NCI-H524 treated with DMSO at 0.1 percent for 48 hours (cell line): ENCODE measurements at places on chromosomes 1 and 21.

DNA sequence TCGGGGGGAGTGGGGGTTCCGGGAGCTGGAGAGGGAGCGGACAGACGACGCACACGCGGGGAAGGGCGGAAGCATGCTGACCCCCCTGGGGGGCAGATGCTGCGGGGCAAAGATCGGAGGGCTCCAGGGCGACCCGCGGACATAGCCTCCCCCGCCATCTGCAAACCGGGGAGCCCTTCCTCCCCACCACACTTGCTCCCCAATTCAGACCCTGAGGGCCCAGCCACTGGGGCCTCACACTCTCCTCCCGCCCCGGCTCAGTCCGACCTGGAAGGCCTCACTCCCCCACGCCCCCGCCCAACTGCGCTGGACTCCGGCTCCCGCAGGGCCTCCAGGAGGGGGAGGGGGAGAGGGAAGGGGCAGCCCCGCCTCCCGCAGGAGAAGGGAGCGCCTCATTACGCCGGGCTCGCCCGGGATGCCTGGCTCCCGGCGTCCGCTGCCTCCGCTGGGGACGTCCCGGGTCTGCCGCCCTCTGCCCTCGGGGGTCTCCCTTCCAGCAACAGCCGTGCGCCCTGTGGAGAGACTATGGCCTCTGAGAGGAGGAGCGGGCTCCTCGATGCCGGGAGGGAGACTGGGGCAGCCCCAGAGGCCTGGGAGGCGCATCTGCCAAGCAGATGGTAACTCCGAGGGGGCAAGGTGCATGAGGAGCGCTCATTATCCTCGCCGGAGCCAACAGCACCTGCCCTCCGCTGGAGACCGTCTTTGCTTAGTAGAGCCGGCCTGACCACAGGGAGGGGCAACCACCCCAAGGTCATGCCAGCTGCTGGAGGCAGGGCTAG lies 636 bp upstream of the CAMK2N1 start:
- peak; percentile 82 for DNase-seq

- DNase-seq: no peak
Measured at GRCh38 chr1:3275471-3276340, 178.8 kb upstream of the ARHGEF16 start.

GRCh38 chr1:95181096-95181495 lies 52.9 kb upstream of the RWDD3 start:
- no peak for DNase-seq

DNA sequence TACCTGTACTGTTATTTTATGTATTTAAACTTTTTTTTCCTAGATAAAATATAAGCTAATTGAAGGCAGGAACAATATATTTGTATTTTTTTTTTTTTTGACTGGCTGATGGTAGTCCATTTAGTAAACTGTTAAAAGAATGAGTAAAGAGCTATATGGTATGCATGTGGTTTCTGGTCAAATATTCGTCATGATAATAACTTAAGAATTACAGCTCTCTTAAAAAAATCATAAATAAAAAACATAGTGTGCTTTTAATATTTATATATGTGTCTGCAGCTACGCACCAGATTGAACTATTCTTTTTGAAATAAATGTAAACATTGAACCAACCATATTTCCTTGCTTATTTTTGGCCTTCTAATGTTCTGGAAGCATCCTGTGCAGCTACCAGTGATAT lies 272.3 kb upstream of the C1orf105 start:
- no peak for DNase-seq

GRCh38 chr1:30376054-30376697 lies 347.2 kb downstream of the MATN1 start:
- DNase-seq: no peak

DNA sequence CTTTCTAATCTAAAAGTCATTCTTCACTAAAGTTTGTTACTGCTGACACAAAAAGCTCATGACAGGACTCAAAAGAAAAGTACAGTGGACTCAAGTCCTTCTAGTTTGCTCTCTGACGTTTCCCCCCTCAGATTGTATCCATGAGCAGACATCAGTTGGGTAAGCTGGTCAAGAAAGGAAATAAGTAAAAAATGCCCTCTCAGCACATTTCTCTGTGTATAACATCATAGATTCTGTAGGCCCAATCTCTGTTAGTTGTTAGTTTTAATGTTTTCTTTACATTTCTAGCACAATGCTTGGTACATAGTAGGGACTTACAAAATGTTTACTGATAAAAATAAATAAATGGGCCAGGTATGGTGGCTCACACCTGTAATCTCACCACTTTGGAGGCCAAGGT lies 96.8 kb downstream of the NR5A2 start:
- no peak for DNase-seq

GRCh38 chr1:15803380-15803779 lies 4.1 kb downstream of the UQCRHL start:
- DNase-seq: no peak

- DNase-seq: peak; percentile 25
Measured at GRCh38 chr1:240090014-240090413, 1.7 kb upstream of the FMN2 start.

DNA sequence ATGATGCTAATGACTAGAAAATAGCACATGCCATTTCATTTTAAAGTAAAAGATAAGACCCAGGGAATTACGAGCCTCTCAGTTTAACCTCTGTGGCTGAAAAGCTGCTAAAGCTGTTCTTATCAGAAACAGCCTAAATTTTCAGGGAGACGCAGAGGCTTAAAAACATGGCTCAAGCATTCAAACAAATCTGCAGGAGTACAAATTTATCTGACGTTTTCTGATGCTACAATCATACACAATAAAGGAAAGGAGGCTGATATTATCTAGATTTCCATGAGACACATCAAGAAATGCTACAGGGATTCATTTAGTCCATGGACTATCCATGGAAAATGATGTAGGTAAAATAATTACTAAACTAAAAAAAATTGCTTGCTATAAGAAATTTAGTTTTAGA lies 65.3 kb upstream of the SCYL3 start:
- no peak for DNase-seq

DNA sequence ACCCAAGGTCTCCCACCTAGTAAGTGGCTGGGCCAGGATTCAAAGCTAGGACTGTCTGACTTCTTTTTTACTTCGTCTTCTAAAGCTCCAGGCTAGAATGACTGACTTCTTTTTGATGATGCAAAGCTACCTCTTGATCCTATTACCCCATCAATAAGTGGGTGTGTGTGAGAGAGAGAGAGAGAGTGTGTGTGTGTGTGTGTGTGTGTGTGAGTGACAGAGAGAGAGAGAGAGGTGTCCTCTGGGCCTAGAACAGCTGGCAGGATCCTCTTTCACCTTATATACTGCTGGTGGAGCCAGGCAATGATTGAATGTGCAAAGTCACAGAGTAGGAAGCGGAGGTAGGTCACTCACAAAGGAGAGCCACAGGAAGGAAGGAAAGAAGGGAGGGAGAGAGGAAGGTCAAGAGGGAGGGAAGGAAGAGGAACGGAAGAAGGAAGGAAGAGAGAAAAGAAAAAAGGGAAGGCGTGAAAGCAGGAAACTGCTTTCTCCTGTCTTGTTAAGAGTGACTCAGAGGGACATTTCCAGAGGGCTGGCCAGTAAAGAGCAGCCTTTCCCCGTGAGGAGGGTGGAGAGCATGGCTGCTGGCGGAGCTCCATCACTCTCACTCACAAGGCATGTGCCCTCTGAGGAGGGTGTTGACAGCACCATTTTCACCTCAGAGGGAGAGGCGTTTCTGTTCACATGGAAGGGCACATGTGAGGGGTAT lies 68.9 kb downstream of the CDC7 start:
- DNase-seq: no peak

- peak; percentile 28 for DNase-seq
Measured at GRCh38 chr1:155226910-155227260, 18.4 kb downstream of the MTX1 start.

GRCh38 chr1:117556341-117556740 lies 49.5 kb upstream of the TENT5C start:
- DNase-seq: no peak

GRCh38 chr1:83691953-83692500 lies 306.9 kb downstream of the TTLL7 start:
- DNase-seq: peak; percentile 57

GRCh38 chr1:178702146-178702545 lies 22.9 kb upstream of the RALGPS2 start:
- DNase-seq: no peak

- DNase-seq: no peak
Measured at GRCh38 chr1:151474745-151475144, 15.5 kb upstream of the POGZ start.

GRCh38 chr1:15157524-15158399 lies 4.2 kb downstream of the TMEM51 start:
- no peak for DNase-seq

DNA sequence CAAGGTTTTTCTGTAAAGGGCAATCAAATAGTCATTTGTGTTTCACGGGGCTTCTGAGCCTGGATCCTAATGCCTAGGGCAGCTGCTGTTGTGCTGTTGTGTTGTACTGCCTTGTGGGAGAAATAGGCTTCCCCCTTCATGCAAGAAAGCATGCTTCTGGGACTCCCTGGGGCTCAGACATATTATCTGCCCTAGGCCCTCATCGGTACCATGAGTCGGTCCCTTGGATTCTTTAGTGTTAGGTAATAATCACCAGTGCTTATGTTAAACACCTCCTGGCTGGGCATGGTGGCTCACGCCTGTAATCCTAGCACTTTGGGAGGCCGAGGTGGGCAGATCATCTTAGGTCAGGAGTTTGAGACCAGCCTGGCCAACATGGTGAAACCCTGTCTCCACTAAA lies 245.9 kb downstream of the TNR start:
- DNase-seq: no peak

DNA sequence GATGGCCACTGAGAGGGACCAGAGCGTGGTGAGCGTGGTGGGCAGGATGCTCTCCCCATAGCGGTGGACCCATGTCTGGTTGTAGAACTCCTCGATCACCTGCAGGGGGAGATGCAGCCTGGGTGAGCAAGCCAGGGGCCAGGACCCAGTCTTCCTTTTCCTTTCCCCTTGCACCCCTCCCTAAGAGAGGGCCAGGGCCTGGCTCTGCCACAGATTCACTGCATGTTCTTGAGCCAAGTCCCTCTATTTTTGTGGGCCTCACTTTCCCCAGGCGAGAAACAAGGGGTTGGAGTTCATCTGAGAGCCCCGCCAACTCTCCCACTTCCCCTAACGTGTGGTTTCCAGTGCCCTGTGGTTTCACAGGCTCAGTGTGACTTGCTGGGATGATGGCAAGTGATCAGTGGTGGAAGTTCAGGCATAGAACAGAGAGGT lies 27.5 kb downstream of the SLC2A1 start:
- no peak for DNase-seq

GRCh38 chr1:6486433-6487011 lies 4.9 kb downstream of the PLEKHG5 start:
- DNase-seq: peak; percentile 39

DNA sequence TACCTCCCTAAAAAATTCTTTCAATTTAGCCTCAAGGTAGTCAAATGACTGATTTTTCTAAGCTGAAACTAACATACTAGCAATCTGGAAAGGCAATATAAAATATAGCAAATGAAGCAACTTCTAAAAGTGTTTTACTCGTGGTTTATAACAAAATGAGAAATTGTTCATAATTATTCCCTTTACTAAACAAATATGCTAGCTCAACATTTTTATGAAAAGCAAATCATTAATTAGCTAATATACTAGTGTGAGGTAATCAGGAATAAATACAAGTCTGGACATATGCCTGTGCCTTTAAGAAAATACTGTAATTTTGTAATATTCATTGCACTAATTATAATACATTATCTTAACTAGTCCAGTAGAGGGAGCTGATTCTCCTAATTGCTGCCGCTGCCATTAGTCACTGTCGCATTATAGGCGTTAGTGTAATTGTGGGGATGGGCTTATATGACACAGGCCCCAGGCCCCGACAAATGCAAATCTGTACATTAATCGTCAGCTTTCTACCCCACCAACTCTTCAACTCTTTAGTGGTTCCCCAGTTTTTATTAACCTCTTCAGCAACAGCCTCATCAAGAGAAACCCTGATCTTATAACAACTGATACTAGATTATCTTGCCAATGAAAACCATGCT lies 160.9 kb downstream of the GABPA start:
- peak; percentile 29 for DNase-seq

- DNase-seq: no peak
Measured at GRCh38 chr1:84849357-84849975, 43.5 kb downstream of the LPAR3 start.

GRCh38 chr1:66261364-66261763 lies 272.6 kb upstream of the SGIP1 start:
- DNase-seq: no peak

DNA sequence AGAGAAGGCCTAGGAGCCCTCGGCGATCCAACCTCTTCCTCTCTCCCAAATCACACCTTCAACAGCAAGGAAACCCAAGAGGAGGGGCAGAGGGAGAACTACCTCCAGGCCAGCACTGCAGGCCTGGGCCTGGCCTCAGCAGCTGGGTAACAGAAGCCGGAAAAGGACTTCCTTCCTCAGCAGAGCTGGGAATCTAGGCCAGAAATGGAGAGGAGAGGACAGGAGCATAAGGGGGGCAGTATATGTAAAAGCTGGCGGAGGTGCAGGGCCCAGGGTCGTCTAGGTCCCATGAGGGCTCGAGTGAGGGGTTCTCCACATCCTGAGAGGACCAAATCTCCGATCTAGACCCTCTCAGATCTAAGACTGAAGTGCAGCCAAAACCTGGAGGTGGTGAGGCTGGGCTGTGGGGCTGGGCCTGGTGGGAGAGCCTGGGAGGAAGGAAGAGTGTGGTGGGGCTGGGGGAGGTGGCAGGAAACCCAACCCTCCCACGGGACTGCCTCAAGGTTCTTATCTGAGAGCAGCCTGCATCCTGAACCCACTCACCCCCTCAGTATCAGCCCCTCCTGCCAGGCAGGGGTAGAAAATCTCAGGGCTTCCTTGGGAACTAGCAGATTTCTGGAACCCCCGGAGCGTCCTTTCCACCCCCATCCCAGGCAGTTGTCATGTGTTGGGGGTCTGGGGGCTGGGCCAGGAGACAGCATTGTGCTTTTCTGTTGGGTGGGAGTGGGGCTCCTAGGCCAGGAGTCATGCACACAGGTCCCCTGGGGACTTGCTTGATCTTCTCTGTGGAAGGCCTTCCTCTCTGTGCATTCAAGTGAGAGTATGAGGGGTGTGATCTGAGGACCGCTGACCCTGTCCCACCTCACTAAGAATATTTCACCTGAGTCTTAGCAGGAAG lies 33.0 kb downstream of the PIK3C2B start:
- no peak for DNase-seq

DNA sequence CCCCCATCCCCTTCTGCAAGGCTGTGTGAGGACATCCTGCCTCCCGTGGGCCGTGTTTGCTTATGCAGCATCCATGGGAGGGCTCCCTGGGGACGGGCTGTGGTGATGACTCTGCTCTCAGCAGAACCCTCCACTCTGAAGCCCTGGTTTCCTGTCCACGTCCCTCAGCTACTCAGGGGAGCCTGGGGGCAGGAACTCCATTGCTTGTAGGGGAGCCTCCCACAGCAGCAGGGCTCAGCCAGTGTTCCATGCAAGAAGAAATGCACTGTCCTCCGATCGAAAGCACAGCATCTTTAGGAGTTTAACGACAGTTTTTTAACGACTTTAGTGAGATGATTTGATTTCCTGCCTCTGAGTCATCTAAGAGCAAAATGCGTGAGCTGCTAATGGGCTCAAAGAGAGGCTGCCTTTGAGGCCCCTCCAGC lies 8.3 kb upstream of the KCNAB2 start:
- DNase-seq: no peak

- no peak for DNase-seq
Measured at GRCh38 chr1:53048960-53049573, 12.9 kb upstream of the PODN start.
